Stimulated activated CD4-positive, alpha-beta T cell treated with anti-CD3 and anti-CD28 coated beads, TNF-alpha, amount 100 ng/mL, for 48 hours (primary cell): ENCODE measurements at places on chromosomes 4 and X.

DNA sequence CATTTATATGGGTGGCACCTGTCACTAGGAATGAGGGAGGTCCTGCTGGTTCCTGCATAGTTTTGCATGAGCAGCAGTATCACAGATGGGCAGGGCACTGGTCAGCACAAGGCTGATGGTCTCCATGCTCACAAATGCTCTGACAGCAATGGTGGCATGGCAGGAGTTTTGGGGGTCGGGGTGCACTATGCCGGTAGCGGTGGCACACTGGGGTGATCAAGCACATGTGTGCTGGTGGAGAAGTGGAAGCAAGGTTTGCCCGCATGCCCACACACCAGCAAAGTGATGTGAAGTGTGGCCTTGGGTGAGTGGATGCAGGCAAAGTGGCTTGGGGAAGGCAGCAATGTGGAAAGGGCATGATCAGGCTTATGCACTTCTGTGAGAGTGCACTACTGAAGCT, 60.5 kb upstream of the MAGEE1 start:
- DNase-seq = no peak

DNA sequence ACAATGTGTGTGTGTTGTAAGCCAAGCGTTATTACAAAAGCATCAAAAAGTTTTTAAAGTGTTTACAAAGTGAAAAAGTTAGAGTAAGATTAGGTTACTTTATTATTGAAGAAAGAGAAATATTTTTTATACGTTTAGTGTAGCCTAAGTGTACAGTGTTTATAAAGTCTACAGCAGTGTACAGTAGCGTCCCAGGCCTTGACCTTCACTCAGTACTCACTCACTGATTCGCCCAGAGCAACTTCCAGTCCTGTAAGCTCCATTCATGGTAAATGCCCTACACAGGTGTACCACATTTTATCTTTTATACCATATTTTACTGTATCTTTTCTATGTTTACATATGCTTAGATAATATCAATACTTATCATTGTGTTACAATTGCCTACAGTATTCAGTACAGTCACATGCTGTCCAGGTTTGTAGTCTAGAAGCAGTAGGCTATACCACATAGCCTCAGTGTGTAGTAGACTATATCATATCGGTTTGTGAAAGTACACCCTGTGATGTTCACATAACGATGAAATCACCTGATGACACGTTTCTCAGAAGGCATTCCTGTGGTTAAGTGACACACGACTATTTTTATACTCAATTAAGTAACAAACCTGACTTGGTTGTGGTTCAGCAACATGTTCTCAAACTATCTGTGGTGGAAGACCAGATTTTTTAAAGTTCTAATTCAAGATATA, 152.0 kb upstream of the EDNRA start:
- no peak for DNase-seq

GRCh38 chr4:153618833-153619232, 65.2 kb upstream of the TLR2 start:
- DNase-seq = no peak

DNA sequence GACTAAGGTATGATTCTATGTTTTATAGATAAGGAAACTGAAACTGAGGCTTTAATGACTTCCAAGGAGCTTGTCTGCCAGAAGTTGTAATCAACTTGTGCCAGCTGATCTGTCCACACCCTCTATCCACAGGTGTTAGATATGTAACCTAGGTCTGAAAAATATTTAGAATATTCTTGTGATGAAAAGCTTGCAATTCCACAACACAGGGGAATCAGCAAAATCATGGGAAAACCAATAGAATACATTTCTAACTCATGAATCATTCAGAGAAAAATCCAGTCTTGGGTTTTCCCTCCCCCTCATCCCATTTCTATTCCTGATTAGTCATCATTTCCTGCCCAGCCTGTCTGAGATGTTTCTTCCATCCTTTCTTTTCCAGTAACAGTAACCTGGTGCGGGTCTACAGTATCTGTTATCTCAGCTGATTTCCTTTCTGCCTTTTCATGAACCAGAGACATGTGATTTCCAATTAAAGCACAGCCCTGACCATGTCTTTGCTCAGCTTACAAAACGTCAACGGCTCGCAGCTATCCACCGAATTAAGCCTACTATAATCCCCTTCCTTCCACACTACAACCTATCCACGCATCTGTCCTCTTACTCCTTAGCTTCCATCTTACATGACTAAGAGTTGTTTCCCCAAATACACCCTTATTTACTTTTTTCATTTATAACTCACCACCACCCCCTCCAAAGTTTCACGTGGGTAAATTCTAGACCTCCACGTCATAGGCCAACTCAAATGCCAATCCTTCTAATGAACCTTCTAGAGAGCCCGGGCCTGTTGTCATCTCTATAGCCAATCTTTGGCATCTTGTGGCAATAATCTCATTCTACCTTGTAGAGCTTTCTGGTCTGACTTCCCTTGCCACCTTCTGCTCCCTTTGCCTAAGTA, 961 bp upstream of the NOCT start:
- DNase-seq = no peak

- DNase-seq = no peak
Measured at GRCh38 chr4:19438233-19438632, 813.5 kb upstream of the SLIT2 start.

GRCh38 chrX:106725931-106726330, 570 bp upstream of the RNF128 start:
- DNase-seq = no peak

DNA sequence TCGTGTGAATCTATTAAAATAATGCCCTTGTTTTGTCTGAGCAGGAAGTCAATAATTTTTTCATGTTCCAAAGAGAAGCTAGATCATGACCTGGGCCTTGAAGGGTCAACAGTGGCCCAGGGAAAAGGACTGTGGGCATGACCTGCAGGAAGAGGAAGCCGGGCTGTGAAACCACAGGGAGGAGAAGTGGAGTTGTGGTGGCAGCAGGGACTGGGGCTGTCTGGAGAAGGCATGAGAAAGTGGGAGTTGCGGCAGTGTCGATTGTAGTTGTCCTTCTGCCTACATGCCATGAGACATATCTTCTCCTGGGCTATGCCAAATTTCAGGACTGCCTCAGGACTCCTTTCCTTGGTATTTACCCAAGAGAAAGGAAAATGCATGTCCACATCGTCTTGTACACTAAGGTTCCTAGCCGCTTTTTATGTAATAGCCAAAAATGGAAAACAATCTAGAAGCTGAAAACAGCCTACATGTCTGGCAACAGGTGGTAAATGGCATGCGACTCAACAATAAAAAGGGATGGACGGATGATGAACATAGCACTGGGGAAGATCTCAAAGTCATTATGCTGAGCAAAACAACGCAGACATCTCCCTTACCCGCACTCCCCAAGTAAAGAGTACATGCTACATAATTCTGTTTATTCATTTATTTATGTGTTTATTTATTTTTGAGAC, 13.6 kb upstream of the PTTG2 start:
- no peak for DNase-seq

DNA sequence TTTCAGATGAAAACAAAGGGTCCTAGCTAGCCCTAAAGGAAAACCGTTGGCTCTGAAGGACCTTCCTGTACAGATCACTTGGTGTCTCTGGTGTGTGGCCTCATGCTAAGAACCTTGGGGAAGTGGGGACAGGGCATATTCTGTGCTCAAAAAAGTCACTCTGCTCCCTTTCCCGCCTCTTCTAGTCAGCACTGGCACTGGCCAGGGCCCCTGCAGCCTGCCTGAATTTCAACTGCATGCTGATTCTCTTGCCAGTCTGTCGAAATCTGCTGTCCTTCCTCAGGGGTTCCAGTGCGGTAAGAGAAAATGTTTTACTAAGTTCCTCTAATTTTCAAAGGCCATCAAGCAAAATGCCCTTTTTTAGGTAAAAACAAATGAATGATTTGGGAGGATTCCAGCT, 3.4 kb downstream of the CYBB start:
- DNase-seq = no peak

DNA sequence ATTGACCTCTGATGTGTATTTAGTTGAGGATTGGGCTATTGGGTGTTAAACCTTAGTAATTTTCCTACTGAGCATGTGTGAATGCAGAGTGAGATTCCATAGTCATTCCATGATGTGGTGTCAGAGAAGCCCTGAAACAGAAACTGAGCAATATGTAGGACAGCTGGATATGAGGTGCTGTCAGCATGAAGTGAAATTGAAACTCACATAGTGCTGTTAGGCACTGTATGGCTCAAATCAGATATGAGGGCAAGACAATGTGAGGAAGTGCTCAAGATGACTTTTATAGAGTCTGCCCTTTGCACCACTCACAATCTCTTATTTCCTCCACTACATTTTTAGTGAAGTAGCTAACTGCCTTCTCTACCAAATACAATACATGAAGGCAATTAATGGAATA, 188.3 kb downstream of the SH3BGRL start:
- no peak for DNase-seq

- DNase-seq = no peak
Measured at GRCh38 chr4:83716874-83717273, 181.0 kb downstream of the GPAT3 start.

DNA sequence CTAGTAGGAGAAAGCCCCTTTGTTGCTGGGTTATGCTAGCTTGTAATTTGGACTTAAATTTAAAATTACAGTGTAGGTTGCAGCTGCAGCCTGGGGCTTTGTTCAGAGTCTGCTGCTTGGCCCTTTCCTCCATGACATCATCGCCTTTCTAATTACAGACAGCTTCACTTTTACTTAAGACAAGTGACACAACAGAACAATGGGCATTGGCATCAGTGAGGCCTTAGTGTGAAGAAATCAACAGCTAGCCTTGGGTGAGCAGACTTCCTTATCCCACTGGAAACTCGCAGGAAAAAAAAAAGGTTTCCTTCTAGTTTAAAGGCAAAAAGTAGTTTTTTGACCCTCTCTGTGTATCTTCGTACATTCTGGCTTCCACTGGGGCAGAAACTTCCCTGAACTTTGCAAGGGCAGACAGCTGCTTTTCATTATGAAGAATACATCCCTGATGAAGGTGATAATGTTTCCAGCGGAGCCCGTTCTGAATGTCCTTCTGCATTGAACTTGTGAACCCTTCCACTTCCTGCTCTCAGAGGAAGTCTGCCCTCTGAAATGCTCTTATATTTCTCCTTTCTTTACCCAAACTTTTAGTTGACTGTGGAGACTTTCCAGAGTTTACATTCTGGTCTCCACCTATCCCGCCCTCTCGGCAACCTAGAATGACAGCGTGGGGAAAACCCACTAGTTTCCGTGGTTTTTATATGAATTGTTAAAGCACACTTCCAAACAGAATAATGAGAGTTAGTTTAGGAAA, 123.2 kb upstream of the FAM9C start:
- peak; percentile 13 for DNase-seq

DNA sequence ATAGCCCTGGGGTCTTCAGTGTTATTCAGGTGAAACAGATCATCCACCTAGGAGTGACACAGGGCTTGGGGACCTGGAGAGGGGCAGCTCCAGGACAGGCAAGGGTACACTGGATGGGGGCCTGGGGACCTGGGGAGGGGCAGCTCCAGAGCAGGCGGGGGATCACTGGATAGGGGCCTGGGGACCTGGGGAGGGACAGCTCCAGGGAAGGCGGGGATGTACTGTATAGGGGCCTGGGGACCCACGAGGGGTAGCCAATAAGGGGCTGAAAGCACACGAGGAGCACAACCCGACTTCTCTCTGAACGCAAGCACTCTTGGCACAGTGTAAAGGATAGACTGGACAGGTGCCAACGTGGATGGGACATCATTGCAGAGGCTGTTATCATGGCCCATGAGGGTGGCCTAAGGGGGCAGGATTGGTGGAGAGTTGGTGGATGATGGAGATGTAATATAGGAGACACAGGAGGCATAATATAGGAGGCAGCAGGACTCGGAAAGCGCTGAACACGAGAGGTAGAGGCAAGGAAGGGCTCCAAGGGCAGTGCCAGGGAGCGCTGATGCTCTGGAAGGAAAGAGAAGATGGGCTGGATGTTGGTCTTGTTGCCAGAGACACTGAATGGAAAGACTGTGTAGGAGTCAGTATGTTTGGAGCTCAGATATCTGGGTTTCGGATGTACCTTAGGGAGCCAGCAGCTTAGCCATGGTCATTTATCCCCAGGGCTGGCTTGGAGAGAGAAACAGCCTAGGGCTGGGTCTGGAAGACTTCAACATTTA, 37.9 kb upstream of the FGFBP2 start:
- no peak for DNase-seq

GRCh38 chrX:19907794-19908193, 20.4 kb upstream of the SH3KBP1 start:
- DNase-seq = no peak

DNA sequence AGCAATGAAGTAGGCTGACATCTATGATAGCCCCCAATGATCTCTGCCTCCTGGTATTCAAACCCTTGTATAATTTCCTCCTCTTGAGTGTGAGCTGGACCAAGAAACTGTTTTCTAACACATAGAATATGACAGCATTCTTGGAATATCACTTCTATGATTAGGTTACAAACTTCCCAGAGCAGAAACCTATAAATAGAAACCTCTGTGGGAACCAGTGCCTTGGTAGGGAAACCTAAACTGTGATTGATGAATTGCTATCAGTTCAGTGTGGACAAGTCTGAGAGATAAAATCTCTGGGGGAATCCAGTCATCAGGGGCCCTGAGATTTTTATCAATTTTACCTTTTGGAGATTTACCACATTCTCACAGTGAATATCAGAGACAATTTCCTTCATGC, 756.5 kb upstream of the AGA start:
- DNase-seq = no peak

GRCh38 chrX:2714551-2714950, 23.5 kb downstream of the CD99 start:
- no peak for DNase-seq

- DNase-seq = no peak
Measured at GRCh38 chr4:169315530-169316343, 45.0 kb upstream of the SH3RF1 start.

DNA sequence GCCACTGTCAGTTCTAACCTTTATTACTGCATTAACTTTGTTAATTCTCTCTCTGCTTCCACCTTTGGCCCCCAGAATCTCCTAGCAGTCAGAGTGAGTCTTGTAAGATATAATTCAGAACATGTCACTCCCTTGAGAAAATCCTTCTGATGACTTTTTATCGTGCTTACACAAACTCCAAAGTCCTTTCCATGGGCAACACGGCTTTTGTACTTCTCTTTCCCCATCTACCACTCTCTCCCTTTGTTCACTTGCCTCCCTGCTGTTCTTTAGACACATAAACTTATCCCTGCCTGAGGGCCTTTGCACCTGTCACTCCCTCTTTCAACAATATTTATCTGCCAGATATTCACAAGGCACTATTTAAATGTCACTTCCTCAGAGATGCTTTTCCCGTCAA, 64.8 kb downstream of the MAOB start:
- no peak for DNase-seq
